ENCODE measurements at places on chromosomes 1 and 21.

GRCh38 chr1:208156741-208157140, 87.4 kb downstream of the PLXNA2 start:
- DNase-seq = no peak

GRCh38 chr1:223771814-223772770, 59.8 kb downstream of the CAPN2 start:
- no peak for DNase-seq

GRCh38 chr1:43947061-43947873, 517 bp downstream of the IPO13 start:
- DNase-seq = peak; percentile 38

- no peak for DNase-seq
Observed at GRCh38 chr1:22936681-22937080, 36.0 kb downstream of the LACTBL1 start.

GRCh38 chr1:176605176-176605575, 142.2 kb downstream of the PAPPA2 start:
- no peak for DNase-seq

- no peak for DNase-seq
Observed at GRCh38 chr21:38853421-38853919, 47.7 kb downstream of the ETS2 start.

- DNase-seq = no peak
Observed at GRCh38 chr1:87154384-87154783, 174.3 kb upstream of the LMO4 start.

- no peak for DNase-seq
Observed at GRCh38 chr1:28893403-28894102, 20.8 kb upstream of the EPB41 start.

DNA sequence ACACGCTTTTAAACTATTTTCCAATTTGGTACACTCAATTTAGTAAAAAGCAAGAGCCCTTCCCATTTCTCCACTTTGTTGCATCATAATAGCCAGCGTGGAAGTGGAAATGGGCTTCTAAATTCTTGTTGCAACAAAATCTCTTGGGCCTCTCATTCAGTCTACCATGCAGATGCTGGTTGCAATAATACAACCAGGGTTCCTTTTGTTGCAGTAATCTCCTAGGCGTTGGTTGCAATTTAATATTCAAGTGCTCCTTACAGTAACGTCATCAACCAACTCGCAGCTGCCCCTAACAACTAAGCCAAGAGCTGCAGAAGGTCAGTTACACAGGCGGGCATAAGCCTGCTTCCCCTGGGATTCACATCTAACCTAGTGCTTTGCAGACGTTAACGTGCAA, 2.7 kb upstream of the HDGF start:
- no peak for DNase-seq

DNA sequence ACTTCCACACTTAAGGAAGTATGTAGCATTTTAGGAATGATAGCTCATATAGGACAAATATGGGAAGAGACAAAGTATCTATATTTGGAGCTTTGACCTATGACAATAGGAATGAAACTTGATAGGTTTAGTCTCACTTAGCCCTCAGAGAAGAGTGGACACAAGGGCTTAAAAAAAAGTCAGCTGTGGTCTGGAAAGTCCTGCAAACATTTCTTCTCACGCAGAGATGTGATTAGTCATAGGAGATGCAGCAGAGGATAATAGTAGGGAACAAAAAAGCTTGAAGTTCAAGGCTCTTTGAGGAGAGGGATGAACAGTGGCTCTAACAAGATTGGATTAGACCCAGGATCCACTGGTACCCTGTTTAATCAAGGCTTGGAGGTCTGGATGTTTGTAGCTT, 14.8 kb upstream of the RNF220 start:
- no peak for DNase-seq

DNA sequence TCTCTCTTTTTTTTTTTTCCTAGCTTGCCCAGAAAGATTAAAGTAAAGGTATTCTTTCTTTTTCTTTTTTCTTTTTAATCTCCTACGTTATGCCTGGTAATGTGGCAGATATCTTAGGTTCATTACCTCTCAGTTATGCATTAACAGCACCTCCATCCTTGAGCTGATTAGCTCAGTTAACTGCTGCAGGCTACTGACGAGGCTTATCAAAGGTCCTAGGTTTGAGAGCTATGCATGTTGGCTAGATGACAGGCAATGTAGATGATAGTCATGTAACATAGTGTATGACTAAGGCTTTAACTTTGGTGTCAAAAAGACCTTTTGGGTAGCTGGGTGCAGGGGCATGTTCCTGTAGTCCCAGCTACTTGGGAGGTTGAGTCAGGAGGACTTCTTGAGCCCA, 53.7 kb upstream of the CACYBP start:
- DNase-seq = no peak

GRCh38 chr21:33478182-33478581, 1.6 kb downstream of the TMEM50B start:
- DNase-seq = no peak

DNA sequence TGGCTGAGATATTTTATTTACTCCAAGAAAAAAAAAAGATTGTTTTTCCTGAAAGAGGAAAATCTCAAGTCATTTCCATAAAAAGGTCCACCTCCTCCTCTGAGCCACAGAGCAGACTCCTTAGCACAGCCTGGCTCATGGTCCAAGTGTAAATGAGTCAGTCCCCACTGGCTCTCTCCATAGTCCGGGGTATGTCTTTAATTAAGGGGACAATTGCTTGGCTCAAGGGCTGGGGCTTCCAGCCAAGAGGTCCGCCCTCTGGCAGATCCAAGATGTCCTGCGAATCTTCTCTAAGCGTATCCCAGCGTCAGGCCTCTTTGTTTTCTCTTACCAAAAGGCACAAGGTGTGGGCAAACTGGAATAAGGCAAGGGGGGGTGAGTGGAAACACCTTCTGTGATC, 33.3 kb downstream of the FOXD2 start:
- no peak for DNase-seq

GRCh38 chr21:42190486-42190863, 28.5 kb upstream of the ABCG1 start:
- no peak for DNase-seq

DNA sequence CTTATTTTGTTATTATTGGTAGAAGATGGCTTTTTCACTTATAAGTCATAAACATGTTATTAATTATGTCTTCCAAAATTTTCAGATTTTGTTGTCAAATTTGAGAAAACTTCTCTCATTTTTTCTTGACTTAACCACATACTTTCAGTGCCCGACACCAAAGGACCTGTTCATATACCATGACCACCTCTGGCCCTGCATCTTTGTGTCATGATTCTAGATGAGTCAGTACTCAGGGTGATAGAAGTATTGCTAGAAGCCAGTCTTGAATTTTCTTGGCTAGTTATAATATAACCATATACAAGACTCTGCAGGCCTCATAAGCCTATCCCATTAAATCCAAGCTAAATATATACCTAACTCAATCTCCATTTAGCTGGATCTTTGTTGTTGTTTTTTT, 35.4 kb upstream of the DPH5 start:
- no peak for DNase-seq

- no peak for DNase-seq
Observed at GRCh38 chr21:42619166-42619565, 34.3 kb upstream of the PDE9A start.

- no peak for DNase-seq
Observed at GRCh38 chr1:87878873-87879272, 550.2 kb downstream of the LMO4 start.

- DNase-seq = no peak
Observed at GRCh38 chr1:187203257-187203656, 374.5 kb downstream of the PLA2G4A start.

DNA sequence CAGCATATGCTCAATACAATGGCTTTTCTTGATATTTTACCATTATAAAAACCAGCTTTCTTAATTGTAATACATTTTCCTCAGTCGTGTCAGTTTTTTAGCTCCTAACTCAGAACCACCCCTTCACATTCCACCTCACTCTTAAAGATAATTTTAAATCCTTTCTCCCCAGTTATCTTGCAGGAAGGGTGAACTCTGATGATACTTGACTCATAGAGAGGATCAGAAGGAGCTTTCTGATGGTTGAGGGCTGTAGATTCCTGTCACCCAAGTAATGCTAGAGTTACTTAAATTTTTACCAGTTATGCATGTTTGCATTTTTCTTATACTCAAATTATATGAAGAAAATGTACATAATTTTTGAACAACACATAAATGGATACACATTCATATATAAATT, 233.7 kb downstream of the NCAM2 start:
- no peak for DNase-seq

DNA sequence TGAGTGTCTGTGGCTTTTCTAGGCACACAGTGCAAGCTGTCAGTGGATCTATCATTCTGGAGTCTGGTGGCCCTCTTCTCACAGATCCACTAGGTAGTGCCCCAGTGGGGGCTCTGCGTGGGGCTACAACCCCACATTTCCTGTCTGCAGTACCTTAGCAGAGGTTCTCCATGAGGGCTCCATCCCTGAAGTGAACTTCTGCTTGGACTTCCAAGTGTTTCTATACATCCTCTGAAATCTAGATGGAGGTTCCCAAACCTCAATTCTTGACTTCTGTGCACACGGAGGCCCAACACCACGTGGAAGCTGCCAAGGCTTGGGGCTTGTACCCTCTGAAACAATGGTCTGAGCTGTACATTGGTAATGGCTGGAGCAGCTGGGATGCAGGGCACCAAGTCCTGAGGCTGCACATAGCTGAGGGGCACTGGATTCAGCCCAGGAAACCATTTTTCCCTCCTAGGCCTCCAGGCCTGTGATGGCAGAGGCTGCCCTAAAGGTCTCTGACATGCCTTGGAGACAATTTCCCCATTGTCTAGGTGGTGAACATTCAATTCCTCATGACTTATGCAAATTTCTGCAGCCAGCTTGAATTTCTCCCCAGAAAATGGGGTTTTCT, 29.2 kb upstream of the TSNAX start:
- DNase-seq = no peak

DNA sequence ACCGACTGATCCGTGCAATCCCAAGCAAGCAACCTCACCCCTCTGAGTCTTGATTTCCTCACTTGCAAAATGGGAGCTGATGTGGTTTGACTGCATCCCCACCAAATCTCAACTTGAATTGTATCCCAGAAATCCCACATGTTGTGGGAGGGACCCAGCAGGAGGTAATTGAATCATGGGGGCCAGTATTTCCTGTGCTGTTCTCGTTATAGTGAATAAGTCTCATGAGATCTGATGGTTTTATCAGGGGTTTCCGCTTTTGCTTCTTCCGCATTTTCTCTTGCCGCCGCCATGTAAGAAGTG, 58.4 kb downstream of the FHAD1 start:
- no peak for DNase-seq

DNA sequence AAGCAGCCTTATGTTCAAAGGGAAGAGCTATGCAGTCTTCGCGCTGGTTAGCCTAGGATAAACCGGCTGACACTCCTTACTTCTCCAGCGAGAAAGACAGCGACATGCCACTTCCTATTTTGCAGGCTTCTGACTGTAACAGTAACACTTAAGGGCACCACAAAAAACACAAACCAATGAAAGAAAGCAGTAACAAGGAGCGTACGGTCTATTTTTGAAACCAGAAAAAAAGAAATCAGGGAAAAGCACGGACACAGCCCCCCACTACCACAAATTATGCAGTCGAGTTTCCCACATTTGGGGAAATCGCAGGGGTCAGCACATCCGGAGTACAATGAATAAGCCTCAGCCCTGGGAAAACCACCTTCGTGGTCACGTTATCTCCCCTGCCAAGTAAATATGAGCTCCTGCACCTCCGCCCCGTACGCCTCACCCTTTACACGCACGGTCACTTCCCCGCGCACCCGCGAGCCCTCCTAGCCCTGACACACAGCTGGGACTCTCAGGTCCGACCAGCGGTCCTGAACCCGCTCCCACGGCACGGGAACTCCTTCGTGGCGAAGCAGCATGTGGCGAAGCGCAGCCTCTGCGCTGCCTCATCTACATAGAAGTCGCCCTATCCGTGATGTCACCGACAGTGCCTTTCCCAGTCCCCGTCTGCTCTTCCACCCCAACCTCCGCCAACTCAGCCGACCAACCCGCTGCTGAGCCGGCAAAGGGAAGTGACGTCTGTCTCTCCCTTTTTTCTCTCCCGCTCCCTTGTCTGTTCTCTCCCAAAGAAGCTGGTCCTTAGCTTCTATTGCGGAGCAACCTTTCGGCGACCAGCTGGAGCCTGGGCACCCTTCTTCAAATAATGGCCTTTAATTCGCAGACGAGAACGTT, 40.9 kb upstream of the PPIAL4F start:
- peak; percentile 66 for DNase-seq

GRCh38 chr1:168621356-168621755, 45.0 kb downstream of the XCL1 start:
- DNase-seq = no peak

- DNase-seq = peak; percentile 7
Observed at GRCh38 chr1:208093754-208094719, 150.1 kb downstream of the PLXNA2 start.

- no peak for DNase-seq
Observed at GRCh38 chr1:226510453-226510852, 38.1 kb upstream of the STUM start.

GRCh38 chr21:37263827-37264600, 3.1 kb downstream of the VPS26C start:
- no peak for DNase-seq

DNA sequence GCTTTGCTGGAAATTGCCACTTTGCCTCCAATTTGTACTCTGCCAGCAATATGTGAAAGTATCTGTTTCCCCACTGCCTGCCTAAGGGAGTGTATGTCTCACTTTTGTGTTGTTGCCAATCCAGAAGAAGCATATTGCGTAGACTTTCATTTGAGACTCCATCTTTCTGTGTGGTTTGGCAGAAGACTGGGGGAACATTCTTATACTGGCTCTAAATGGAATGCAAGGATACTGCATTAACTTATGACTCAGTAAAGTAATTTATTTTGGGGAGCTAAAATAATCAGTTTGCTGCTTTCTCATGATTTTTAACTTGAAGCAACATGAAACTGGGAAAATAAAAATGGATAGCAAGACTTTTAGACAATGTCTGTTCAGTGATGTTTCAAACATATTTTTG, 107.7 kb upstream of the TMPRSS2 start:
- no peak for DNase-seq

DNA sequence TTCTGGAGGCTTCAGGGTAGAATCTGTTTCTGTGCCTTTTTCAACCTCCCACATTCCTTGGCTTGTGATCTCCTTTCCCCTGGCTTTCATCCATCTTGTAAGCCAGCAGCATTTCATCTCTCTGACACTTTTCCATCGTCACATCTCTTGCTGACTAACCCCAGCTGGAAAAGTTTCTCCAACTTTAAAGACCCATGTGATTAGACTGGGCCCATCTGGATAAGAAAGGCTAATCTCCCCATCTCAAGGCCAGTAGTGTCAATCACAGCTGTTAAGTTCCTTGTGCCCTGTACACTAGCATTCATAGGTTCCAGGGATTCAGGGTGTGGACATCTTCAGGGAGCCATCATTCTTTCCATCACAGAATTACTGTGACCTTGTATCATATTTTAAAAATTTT, 452.1 kb downstream of the TTLL7 start:
- no peak for DNase-seq

- no peak for DNase-seq
Observed at GRCh38 chr1:205536759-205537361, 32.4 kb downstream of the CDK18 start.

DNA sequence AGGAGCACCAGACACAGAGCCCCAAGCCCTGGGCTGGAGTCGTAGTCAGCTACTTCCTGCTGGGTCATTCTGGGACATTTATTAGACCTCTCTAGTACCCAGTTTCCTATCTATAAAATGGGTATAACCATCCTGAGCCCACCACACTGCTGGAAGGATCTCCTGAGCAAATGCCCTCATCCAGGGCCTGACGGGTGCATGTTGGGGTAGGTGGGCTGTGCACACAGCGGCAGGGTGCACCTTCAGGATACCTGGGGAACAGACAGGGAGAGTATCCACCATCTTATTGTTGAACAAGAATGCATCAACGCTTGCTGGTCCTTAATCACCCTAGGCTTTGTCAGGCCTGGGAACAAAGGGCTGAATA, 191.0 kb downstream of the HIVEP3 start:
- no peak for DNase-seq
